G401 (cell line): ENCODE measurements at places on chromosomes 2 and 18. TPM values are rescaled to one million over a fixed set of nuclear protein-coding genes. Genes with fewer than 3 reads are reported as not detected.

Gene CNRIP1
- total RNA-seq: 8.4 and 19.8 TPM in 2 replicates

Gene ZNF804A
- total RNA-seq: not detected in 2 replicates

Gene LIMS2
- total RNA-seq: 1.8 and 5.8 TPM in 2 replicates

Gene GAREM1
- not detected in 2 replicates for total RNA-seq

Gene FAM237A
- not detected in 2 replicates for total RNA-seq

Gene MEX3C
- 42.5 and 51.1 TPM in 2 replicates for total RNA-seq

Gene CCDC121
- 2.9 and 4.2 TPM in 2 replicates for total RNA-seq

Gene UGT1A10
- total RNA-seq: not detected in 2 replicates

Gene CCDC138
- total RNA-seq: 19.1 and 23.0 TPM in 2 replicates

Gene KIF5C
- total RNA-seq: 9.3 and 10.7 TPM in 2 replicates

Gene C2orf78
- total RNA-seq: 0.07 TPM in 1 of 2 replicates, not detected in the other

Gene VWC2L
- not detected in 2 replicates for total RNA-seq

Gene TSPYL6
- not detected in 2 replicates for total RNA-seq

Gene PROKR1
- total RNA-seq: not detected in 2 replicates
